CD4-positive, alpha-beta T cell treated with Interleukin-6 for 4 hours (primary cell): ENCODE measurements at places on chromosomes 6 and 20.
A peak's percentile ranks its signal among the peaks of the same experiment; 100 is the strongest.

GRCh38 chr6:89239338-89239737, 22.2 kb upstream of the GABRR1 start:
- peak; percentile 28 for DNase-seq

- DNase-seq, result no peak
Observed at GRCh38 chr6:149845549-149845948, 18.6 kb downstream of the LRP11 start.

DNA sequence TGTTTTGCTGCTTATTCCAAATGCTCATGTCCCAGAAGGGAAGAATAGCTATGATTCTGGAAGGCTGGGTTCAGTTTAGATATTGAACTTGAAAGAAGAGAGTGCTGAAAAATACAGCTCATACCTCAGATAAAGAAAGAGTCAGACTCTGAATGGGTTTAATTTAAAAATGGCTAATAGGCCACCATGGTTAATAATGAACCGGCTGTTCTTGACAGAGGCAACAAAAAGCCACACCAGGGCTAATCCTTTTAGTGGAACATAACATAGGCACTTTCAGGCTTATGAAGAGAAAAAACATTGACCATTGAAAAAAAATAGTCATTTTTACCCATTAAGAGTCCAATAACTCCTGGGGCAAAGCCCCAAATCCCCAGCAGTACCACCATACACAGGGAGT, 59.4 kb downstream of the TNFRSF21 start:
- no peak for DNase-seq

DNA sequence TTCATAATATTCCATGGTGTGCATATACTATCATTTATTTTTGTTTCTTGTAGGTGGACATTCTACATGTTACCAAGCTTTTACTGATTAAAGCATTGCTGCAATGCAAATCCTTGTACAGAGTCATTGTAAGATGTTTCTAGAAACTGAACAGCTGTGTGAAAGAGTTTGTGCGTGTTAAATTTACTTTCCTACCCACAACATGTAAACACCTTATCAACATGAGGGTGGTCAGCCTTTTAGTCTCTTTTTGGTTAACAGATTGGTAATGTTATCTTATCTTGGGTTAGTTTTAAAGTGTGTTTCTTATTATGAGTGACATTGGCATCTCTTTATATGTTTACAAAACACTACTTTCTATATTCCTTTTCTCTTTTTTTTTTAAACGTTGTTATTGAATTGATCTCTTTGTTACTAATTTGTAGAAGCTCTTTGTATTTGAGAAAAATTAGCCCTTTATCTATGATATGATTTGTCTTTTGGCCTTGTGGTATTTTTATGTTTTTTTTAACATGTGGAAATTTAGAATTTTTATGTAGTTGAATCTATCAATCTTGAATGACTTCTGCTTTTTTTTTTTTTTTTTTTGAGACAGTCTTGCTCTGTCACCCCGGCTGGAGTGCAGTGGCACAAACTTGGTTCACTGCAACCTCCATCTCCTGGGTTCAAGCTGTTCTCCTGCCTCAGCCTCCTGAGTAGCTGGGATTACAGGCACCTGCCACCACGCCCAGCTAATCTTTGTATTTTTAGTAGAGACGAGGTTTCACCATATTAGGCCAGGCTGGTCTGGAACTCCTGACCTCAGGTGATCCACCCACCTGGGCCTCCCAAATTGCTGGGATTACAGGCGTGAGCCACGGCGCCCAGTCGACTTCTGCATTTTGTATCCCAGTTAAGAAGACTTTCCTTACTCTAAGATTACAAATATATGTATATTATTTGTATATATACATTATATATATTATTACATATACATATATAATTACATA, 112.1 kb downstream of the TCP11 start:
- DNase-seq, result no peak

GRCh38 chr6:41027799-41028560, 11.0 kb downstream of the UNC5CL start:
- DNase-seq, result peak; percentile 79

GRCh38 chr20:46895906-46896242, 1.2 kb downstream of the EYA2 start:
- no peak for DNase-seq

GRCh38 chr6:54404791-54405190, 96.5 kb downstream of the TINAG start:
- no peak for DNase-seq

- no peak for DNase-seq
Observed at GRCh38 chr6:97067045-97067444, 142.5 kb downstream of the KLHL32 start.

- no peak for DNase-seq
Observed at GRCh38 chr20:49464556-49464955, 17.9 kb downstream of the KCNB1 start.

DNA sequence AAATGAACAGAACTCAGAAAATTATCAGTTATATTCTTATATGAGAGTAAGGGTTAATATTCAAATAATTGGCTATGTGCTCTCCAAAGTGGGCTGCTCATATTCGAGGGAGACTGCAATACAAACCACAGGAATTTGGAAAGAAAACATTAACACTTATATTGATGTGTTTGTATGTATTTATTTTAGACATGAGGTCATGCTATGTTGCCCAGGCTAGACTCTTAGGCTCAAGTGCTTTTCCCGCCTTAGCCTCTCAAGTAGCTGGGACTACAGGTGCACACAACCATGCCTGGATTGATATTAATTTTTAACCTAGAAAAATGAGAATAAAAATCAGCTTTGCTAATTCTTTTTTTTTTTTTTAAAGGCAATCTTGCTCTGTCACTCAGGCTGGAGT, 35.0 kb downstream of the BTBD9 start:
- no peak for DNase-seq

DNA sequence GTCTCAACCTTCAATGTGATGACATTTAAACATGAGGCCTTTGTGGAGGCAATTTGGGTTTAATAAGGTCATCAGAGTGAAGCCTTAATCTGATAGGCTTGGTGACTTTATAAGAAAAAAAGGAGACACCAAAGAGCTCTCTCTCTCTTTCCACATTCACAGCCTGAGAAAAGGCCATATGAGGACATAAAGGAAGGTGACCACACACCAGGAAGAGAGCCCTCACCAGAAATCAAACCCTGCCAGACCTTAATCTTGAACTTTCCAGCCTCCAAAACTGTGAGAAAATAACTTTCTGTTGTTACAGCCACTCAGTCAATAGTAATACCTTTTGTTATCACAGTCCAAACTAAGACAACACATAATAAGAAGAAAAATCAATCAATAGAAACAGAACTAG, 47.7 kb downstream of the COL12A1 start:
- DNase-seq, result no peak

DNA sequence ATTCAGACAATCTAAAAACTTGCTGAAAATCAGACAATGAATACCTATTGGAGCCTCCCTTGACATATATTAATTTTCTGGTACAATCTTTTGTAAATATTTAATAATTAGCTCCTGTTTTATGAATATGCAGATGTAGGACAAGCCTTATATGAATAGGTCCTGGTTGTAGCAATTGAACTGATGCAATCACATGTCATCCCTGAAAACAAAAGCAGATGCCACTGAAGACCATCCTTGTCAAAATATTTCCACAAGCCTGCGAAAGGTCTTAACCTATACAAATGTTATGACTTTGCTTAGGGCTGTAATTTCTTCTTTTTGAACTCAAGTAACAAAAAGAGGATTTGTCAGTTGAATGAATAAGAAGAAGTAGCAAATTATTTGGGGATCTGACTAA, 722.1 kb downstream of the EYS start:
- no peak for DNase-seq

- DNase-seq, result no peak
Observed at GRCh38 chr6:34680802-34681515, 15.6 kb downstream of the ILRUN start.

- DNase-seq, result peak; percentile 58
Observed at GRCh38 chr20:62925420-62926228, 681 bp downstream of the DIDO1 start.

- no peak for DNase-seq
Observed at GRCh38 chr6:147651249-147652063, 143.0 kb downstream of the SAMD5 start.

DNA sequence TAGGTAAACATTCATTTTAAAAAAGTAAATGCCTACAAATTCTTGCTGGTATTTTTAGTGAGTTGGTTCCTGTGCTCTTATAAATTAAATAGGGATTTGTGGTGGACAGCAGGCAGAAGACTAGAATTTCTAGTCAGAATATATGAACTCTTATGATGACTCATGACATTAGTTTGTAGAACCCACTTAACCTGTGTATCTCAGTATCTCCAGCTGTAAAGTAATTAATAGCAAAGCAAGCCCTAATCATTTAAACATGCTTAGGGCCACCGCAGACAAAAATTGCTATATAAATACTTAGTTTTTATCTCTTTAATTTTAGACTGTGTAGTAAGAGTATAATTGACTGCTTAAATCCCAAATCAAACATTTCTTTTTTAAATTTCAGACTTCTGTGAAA, 2.4 kb downstream of the FAM135A start:
- no peak for DNase-seq

GRCh38 chr20:17654649-17655285, 27.3 kb downstream of the RRBP1 start:
- DNase-seq, result peak; percentile 42

DNA sequence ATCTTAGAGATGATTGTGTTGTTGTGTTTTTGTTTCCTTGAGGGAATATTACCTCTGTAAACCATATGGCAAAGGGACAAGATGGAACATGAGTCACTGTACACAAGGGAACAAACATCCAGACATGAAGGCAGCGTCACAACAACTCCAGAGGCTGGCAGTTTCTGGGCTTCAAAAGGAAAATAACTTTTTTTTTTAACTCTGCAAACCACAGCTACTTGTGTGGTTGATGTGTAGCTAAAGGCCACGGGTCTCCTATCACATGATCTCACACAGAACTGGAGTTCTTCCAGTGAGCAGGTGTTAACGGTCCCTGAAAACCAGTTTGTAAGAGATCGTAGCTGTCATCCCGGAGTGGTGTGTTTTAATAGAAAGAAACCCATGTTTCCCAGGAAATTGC, 33.2 kb upstream of the HBS1L start:
- DNase-seq, result peak; percentile 69

DNA sequence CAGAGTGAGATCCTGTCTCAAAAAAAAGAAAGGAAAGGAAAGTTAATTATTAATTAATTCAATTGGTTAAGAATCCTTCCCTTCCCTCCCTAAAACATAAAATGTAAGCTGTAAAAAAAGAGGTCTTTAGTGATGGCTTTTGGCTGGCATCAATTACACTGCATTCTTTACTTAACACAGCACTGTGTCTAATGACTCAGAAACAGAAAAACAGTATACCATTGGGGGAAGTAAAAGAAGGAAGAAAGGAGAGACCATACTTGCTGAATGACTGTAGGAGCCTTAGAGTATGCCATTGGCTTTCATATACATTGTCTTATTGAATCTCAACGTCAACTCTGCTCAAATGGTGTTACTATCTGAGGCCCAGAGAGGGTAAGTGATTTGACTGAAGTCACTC, 18.3 kb upstream of the CITED2 start:
- DNase-seq, result no peak

DNA sequence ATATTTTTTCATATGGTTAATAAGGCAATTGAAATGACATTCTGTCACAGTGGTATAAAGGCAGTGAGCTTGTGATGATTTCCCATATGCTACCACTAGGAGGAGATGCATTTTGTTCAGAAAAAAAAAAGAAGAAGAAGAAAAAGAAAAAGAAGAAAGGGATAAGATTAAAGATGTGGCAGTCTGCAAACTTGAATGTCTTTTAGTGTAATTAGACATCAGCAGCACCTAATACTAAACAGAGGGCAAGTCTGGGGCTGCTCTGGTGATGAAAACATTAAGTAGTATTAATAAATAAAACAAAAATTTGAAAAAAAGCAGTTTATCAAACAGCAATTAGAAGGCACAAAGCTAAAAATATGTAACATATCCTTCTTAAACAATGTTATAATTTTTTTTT, 95.4 kb upstream of the DEFB112 start:
- no peak for DNase-seq

- no peak for DNase-seq
Observed at GRCh38 chr6:26380256-26380655, 2.7 kb upstream of the BTN2A2 start.

GRCh38 chr20:48463916-48464315, 363.9 kb downstream of the PREX1 start:
- no peak for DNase-seq

GRCh38 chr6:14442242-14442641, 324.7 kb downstream of the CD83 start:
- DNase-seq, result no peak

DNA sequence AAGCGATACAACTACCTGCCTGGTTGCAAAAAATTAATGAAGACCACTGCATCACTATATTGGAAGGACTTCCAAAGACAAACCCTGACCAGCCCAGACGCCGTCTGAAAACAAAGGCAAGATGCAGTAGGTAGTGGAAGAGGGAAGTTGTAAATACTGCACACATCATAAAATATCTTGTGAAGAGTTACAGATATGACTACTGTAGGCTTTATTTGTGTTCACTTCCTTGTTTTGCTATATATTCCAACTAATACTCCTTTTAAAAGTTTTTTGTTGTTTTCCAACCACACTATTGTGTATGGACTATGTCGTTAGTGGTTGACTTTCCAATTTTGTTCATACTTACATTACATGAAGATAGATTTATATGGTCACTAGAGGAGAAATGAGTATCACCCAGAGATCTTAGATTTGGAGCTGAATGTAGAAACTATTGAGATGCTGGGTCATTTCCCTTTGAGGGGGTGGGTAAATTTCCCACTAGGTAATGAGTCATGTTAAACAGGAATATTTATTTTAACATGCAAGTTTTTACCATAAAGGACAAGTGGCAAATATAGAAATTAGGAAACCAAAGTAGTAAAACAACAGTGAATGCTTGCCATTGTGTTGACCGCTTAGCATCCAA, 16.6 kb upstream of the TXLNB start:
- DNase-seq, result no peak

DNA sequence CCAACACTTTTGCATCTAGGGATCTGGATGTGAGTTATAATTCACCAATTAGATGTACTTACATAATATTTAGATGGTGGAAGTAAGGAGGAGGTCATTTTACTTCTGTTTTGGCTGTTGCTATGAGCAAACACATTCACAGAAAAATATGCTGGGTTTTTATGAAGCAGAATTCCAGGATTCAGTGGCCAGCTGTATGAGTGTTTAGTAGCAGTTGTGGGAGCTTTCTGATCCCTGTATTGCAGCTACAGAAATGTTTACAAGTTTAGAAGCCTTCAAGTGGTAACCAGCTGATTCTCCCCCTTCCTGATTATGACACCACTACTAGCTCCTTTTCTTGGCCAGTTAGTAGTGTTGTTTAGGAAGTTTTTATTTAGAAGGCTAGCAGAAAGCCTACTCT, 177.0 kb downstream of the TENT5A start:
- DNase-seq, result no peak

DNA sequence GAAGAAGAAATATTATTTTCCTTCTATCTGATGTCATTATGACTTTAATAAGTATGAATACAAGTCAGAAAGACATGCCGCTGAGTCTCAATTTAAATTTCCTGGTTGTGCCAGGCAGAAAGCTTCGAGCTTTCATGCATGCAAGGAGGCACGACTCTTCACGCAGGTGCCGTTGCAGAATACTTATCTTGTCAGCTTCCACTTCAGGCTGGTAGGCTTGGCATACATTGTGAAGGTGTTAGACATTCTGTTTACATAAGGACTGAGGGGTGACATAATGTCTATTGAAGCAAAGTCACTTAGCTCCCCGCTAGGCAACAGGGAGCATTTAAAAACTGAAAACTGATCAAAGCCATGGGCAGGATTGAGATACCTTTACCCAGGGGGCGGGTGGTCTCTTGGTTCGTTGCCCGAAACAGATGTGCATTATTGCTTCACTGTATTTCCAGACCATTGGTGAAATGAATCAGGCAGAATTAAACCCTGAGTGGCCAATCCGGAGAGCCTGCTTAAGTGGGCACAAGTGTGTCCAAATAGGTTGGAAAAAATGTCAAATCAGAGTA, 16.4 kb downstream of the BMP6 start:
- DNase-seq, result no peak
